ENCODE measurements at places on chromosomes 16 and 17.
A peak's percentile ranks its signal among the peaks of the same experiment; 100 is the strongest.

DNA sequence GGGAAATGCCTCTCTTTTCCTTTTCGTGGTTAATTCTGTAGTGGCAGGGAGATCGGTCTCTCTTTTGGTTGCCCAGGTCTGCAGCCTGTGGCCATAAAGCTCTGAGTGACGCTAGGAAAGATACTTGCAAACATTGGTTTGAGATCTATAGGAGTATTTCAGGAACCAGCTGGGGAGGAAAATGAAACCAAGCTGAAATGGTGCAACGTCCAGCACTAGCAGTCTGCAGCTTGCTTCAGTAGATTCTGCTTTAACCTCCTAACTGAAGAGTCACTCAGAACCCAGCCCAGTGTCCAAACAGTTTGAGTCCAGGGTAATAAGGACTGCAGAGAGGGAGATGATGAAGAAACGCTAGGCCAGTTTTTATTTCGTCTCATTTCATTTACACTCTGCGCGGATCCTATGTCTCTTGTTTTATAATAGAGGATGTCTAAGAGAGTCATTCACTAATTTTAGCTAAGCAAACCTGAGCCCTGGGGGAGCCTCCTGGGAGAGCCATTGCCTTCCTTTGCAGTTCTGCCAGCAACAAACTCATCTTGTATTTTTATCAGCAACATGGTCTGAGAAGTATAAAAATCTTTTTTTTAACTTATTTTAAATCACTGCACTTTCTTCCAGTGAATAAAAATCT, 12.0 kb downstream of the SP2 start:
- DNase-seq = no peak

- DNase-seq = no peak
These were observed 8.2 kb upstream of the TMEM94 start for GRCh38 chr17:75447951-75448856.

- no peak for DNase-seq
These were observed 24.0 kb downstream of the PIK3R5 start for GRCh38 chr17:8941520-8941919.

DNA sequence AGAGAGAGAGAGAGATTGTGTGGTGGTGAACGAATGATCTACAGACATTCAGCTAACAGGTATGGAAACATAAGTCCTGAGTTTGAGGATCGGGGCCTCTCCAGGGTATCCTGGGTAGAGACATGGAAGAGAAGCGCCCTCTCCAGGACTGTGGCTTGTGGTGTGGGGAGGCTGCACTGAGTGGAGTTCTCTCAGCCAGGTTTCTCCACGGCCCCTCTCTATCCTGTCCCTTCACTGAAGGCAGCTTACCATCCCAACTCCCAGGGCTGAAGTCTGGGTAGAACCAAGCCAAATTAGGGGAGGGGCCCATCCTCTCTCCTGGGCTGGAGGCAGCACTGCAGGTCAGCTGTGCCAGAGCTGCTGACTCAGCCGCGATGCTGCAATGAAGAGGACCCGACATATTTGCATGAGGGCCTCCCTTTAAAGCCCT, 6.2 kb downstream of the C1QL1 start:
- DNase-seq = peak; percentile 79

- no peak for DNase-seq
These were observed 22.4 kb downstream of the MIS12 start for GRCh38 chr17:5508810-5509209.

DNA sequence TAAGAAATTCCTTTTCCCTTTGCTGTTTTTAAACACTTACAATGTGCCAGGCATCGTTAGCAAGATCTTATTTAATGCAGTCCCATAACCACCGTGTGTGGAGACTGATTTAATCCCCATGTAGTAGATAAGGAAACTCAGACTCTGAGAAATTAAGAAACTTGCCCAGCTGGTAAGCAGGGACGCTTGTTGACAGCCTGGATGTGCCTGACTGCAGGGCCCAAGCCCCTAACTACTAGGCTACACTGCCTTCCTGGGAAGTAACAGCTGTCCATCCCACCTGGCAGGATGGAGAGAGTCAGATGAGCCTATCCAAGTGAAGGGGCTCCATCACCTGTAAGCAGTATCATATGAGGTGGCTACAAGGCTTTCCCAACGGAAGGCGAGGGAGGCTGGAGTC, 23.1 kb downstream of the CDK5RAP3 start:
- DNase-seq = no peak

DNA sequence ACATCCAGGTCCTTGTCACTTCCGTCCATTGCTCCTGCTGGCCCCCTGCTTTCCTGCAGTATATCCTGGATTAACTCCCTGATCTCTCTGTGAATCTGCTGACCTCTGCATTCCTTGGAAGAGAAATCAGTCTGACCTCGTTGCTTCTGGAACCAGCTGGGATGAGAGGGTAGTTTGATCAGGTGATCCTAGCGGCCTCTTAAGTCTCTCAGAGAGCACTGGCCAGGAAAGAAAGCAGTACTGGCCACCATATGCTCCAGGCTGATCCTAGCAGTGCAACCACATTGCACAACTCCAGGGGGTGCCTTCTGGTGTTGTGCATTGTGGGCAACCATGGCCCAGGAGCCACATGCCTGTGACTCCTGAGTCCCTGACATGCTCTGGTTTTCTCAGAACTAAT, 79.2 kb downstream of the ARHGAP23 start:
- no peak for DNase-seq

DNA sequence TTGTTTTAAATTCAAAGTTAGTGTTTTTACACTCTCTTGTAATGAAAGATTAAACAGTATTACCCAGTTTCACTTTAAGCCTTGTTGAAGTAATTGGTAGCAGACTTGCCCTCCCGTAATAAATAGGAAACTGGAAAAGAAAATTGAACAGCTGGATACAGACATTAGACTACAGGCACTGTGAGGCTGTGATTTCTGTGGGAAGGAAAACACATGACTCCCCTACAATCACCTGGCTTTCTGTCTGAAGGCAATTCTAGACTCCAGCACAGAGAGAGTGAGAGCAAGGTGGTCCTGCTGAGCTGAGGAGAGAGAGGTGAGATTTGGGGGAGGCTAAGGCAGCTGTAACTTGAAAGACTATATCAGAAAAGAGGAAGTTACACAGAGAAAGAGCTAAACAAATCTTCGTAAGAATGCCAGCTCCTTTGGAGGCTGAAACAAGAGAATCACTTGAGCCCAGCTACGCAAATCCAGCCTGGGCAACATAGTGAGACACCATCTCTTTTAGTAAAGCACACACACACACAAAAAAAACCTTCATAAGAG, 57.8 kb upstream of the CDYL2 start:
- no peak for DNase-seq

- DNase-seq = peak; percentile 24
These were observed 12.2 kb upstream of the LONP2 start for GRCh38 chr16:48231727-48232492.

GRCh38 chr17:6780886-6781285, 4.9 kb downstream of the FBXO39 start:
- DNase-seq = no peak

DNA sequence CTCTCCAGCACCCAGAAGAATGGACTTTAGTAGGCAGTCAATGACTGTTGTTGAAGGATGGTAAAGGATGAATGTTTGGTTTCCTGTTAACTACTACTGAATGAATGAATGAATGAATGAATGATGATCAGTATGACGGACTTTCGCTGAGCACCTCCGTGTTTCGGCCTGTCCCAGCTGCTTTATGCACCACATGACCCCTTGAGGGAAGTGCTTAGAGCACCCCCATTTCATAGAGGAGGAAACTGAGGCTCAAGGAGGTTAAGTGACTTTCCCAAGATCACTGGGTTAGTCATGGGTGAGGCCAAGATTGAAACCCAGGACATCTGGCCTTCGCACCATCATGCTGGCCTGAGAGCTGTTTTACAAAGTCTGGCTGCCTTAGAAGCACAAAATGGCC, 6.8 kb downstream of the KCNG4 start:
- DNase-seq = no peak

GRCh38 chr16:30724641-30725417, 23.4 kb upstream of the PHKG2 start:
- no peak for DNase-seq

- DNase-seq = no peak
These were observed 246.9 kb downstream of the PRKCA start for GRCh38 chr17:66549311-66549704.

- peak; percentile 82 for DNase-seq
These were observed 80.9 kb upstream of the CREBBP start for GRCh38 chr16:3961449-3961849.

- DNase-seq = no peak
These were observed 75.4 kb downstream of the IRX3 start for GRCh38 chr16:54211203-54211602.

DNA sequence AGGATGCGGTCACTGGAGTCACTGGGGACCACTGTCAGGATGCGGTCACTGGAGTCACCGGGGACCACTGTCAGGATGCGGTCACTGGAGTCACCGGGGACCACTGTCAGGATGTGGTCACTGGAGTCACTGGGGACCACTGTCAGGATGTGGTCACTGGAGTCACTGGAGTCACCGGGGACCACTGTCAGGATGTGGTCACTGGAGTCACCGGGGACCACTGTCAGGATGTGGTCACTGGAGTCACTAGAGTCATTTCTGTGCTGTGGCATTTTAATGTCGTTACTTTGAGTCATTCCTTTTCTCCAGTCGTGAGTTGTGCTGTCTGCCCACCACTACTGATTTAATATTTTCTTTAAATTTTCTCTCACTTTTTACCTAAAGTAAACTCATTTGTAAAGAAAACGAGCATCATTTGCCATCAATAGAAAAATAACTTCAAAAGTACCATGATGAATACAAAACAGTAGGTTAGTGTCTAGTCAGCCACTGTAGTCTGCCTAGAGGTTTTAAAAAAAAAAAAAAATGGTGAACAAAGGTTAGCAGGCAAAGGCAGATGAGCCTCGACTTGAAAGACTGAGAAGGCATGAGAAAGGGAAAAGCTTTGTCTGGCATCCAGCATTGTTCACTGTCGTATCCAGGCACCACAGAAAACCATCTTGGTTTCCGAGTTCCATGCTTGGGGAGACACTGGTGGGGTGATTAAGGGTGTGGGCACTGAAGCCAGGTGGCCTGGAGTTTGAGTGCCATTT, 346.6 kb downstream of the SNX29 start:
- no peak for DNase-seq

- no peak for DNase-seq
These were observed 88.2 kb upstream of the CORO6 start for GRCh38 chr17:29710891-29711418.

DNA sequence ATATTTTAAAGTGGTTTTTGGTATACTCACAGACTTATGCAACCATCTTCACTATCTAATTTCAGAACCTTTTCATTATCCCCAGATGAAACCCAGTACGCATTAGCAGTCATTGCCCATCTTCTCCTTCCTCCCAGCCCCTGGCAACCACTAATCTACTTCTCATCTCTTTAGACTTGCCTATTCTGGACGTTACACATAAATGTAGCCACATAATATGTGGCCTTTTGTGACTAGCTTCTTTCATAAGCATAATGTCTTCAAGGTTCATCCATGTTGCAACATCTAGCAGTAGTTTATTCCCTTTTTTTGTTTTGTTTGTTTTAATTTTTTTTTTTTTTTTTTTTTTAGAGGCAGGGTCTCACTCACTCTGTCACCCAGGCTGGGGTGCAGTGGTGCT, 28.5 kb upstream of the C17orf107 start:
- no peak for DNase-seq

- DNase-seq = no peak
These were observed 125.3 kb upstream of the SALL1 start for GRCh38 chr16:51276336-51276735.

DNA sequence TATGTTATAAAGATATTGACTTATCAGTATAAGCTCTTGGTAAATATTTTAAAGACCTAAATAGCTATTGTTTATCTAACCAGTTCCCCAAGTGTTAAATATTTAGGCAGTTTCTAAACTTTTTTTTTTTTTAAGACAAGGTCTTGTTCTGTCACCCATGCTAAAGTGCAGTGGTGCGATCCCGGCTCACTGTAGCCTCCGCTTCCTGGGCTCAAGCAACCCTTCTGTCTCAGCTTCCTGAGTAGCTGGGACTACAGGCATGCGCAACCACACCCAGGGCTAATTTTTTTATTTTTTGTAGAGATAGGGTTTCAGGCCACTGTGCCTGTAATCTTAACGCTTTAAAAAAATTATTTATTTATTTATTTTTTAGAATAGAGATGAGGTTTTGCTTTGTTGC, 43.5 kb downstream of the SNX29 start:
- DNase-seq = no peak

DNA sequence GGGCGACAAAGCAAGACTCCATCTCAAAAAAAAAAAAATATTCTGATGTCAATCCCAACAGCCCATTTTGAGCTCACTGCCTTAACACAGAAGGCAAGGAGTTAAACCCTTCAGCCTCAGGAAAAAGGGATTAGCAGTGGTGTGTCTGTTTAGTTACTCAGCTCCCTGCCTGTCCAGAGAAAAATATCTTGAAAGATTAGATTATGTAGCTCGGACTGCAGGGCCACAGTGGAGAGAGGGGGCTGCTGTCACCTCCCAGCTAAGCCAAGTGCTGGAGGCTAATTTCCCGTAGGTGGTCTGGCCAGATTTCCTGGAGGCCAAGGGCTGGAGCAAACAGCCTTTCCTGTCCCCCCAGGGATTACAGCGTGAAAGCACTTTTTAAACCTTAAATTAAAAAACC, 50.3 kb downstream of the C16orf95 start:
- DNase-seq = no peak

DNA sequence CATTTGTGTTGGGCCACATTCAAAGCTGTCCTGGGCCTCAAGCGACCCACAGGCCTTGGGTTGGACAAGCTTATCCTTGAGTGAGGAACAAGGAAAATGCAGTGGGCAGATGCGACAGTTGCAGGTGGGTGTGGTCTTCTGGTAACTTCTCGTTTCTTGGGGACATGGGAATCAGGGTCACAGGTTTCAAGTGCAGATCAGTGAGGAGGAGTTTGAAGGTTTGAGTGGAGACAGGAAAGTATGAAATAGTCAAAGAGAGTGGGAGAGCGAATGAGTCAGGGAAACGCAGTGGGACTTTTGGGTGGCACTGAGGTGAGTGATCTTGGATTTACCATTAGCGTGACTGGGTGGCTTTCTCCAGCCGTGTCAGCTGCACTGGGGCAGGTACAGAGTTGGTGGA, 15.4 kb upstream of the CCL22 start:
- DNase-seq = no peak

GRCh38 chr17:19933221-19933620, 44.4 kb downstream of the AKAP10 start:
- DNase-seq = no peak

DNA sequence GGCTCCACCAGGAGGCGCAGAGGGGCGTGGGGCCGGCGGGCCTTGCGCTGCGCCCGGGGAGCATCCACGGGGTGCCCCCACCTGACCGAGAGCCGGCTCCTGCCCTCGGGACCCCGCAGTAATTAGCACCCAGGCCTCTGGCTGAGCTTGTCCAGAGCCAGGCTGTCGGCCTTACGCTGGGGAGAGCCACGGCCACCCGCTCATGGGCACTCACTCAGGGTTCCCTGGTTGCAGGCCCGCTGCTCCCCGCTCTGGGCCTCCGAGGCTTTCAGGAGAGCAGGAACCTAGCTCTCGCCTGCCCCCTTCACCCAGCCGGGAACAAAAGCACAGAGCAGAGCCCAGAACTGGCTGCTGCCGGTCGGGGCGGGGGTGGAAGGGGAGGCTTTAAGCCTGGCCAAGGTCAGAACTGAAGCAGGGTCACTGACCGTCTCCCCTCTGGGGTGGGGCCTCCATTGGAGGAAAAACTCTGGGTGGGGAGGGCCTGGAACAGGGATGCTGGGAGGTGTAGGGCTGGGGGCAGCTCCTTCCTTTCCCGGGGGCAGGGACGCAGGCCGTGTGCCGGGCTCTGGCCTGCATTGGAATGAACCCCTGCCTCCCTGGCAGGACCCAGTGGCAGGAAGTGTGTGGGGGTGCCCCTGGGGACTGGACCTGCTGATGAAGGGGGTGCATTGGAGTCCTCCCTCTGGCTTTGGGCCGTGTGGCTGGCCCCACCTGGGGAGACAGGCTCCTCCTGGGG, 12.3 kb downstream of the GLIS2 start:
- no peak for DNase-seq

Data from H54 (cell line).